ENCODE measurements at places on chromosomes 7 and 10. TPM values are rescaled to one million over a fixed set of nuclear protein-coding genes. Genes with fewer than 3 reads are reported as not detected.

- H3K36me3 ChIP-seq, result no peaks in the 10 kb centered on the region
- no peak for DNase-seq
- H3K4me3 ChIP-seq, result no peak overlapping the region
- H3K4me1 ChIP-seq, result peaks cover 5% of the 10 kb centered on the region
- no peaks in the 10 kb centered on the region for H3K27me3 ChIP-seq
Observed at GRCh38 chr7:36533717-36534116, 144.1 kb downstream of the ANLN start.

DNA sequence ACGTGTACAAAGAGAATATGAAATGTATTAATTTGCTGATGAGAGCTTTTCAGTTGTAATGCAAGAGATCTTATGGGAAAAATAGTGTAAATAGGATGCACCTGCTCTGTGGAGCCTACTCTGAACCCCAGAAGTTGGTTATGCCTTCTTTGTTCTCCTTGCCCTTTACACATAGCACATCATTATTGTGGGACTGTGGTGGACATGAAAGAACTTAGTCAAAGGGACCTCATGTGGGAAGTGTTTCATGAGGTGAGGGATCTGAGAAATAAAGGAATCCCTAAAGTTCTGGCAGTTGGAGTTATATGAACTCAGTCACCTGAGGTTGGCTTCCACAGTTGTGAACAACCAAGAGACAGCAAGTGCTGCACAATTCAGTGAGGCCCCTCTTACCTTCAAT is 66.1 kb downstream of the GRM8 start:
- H3K27me3 ChIP-seq, result no peaks in the 10 kb centered on the region
- no peak for DNase-seq
- no peak overlapping the region for H3K27ac ChIP-seq

PNLIP gene
- total RNA-seq, result not detected

- H3K4me3 ChIP-seq, result no peak overlapping the region
- H3K27me3 ChIP-seq, result no peaks in the 10 kb centered on the region
- H3K4me1 ChIP-seq, result no peaks in the 10 kb centered on the region
- H3K27ac ChIP-seq, result no peak overlapping the region
- H3K36me3 ChIP-seq, result no peaks in the 10 kb centered on the region
- no peak for DNase-seq
Observed at GRCh38 chr7:154860621-154861375, 142.1 kb downstream of the PAXIP1 start.

Data from esophagus squamous epithelium (tissue), 5 donors.